ENCODE measurements at places on chromosomes 7 and 10. TPM values are rescaled to one million over a fixed set of nuclear protein-coding genes. Genes with fewer than 3 reads are reported as not detected.

- H3K27ac ChIP-seq, result no peak overlapping the region
- DNase-seq, result no peak
- no peaks in the 10 kb centered on the region for H3K4me1 ChIP-seq
- no peaks in the 10 kb centered on the region for H3K27me3 ChIP-seq
- no peak overlapping the region for H3K4me3 ChIP-seq
Measured at GRCh38 chr10:123584419-123584775, 81.8 kb upstream of the GPR26 start.

SOSTDC1 gene
- polyA plus RNA-seq, result 0.07 TPM

DNA sequence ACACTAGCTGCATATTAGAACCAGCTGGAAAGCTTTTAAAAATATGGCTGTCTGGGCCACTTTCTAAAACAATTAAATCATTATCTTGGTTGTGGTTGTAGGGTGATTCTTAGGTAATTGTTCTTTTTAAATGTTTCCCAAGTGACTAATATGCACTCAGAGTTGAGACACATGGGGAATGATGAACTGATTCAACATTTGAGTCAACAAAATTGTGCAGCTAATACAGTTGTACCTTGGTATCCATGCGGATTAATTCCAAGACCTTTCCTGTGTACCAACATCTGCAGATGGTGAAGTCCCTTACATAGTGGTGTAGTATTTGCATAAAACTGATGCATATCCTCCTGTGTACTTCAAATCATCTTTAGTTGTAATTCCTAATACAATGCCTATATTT is 242.2 kb downstream of the ATRNL1 start:
- no peaks in the 10 kb centered on the region for H3K27me3 ChIP-seq
- DNase-seq, result no peak
- no peaks in the 10 kb centered on the region for H3K4me1 ChIP-seq
- no peak overlapping the region for H3K27ac ChIP-seq
- no peak overlapping the region for H3K4me3 ChIP-seq

DNA sequence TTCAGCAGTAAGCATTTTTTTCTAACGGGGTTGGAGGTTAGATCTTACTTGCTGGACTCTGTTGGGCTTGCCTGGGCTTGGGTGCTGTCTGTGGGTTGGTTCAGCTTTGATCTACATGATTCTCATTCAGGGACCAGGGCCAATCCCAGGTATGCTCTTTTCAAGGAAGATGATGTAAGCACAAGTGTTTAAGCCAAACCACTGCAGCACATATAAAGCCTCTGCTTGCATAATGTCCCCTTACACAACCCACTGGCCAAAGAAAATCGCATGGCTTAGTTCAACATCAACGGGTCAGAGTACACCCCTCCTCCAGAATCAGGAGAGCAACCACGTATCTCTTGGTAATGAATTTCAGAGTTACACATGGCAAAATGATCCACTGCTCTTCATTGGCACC is 83.9 kb downstream of the DNAJB9 start:
- H3K4me1 ChIP-seq, result no peaks in the 10 kb centered on the region
- no peaks in the 10 kb centered on the region for H3K36me3 ChIP-seq
- no peak for DNase-seq
- H3K27ac ChIP-seq, result no peak overlapping the region

- peaks cover 9% of the 10 kb centered on the region for H3K27me3 ChIP-seq
- H3K36me3 ChIP-seq, result no peaks in the 10 kb centered on the region
- no peak overlapping the region for H3K4me3 ChIP-seq
- no peaks in the 10 kb centered on the region for H3K4me1 ChIP-seq
Measured at GRCh38 chr7:51311166-51311565, 5.4 kb downstream of the COBL start.

DNA sequence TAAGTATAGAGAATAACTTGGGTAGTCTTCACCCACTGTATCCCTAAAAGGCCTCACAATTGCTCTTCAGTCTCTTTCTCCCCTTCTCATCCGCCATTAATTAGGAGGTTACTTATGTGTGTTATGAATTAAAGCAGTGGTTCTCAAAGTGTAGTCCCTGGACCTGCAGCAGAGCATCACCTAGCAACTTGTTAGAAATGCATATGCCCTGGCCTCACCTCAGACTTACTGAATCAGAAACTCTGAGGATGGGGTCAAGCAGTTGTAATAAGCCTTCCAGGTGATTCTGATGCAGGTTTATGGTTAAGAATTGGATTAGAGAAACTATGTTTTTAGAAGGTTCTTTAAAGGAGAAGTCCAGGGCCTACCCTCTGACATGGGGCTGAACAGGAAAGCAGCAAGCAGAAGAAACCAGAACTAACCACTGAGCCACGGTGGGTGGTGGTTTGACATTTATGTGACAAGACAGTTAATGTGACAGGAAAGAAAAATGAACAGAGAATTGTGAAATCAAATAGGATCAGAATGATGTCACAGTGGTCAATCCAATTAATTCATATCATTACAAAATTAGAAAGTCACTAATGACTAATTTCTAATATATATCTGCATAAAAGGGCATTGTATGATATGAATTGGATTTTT is 37.6 kb downstream of the ENTPD1 start:
- H3K27me3 ChIP-seq, result no peaks in the 10 kb centered on the region
- DNase-seq, result no peak
- no peak overlapping the region for H3K4me3 ChIP-seq
- H3K27ac ChIP-seq, result peak overlapping the region; percentile 64
- no peaks in the 10 kb centered on the region for H3K36me3 ChIP-seq
- peaks cover 3% of the 10 kb centered on the region for H3K4me1 ChIP-seq

- H3K4me1 ChIP-seq, result peaks cover 7% of the 10 kb centered on the region
- no peak overlapping the region for H3K27ac ChIP-seq
- H3K27me3 ChIP-seq, result peaks cover 2% of the 10 kb centered on the region
- peak; percentile 18 for DNase-seq
Measured at GRCh38 chr10:29119374-29119773, 169.5 kb upstream of the LYZL1 start.

DNA sequence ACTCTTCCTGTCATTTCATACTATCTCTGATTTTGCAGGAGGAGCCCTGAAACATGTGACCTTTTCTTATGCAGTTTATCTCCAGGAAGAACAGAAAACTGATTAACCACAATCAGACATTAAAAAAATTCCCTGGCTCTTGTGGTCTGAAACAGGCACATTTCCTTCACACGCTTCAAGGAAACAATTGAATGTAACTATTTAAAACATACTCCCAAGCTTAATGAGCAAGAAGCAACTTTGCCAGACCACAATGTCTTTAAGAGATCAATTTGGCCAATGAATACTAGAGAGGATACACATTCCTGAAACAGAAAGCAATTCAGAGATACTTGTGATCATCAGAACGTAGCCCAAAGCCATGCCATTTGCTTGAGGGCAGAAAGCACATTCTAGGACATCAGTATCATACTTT is 65.8 kb downstream of the PIP4K2A start:
- peaks cover 15% of the 10 kb centered on the region for H3K4me1 ChIP-seq
- H3K27ac ChIP-seq, result no peak overlapping the region
- peak overlapping the region; percentile 19 for H3K4me3 ChIP-seq
- no peaks in the 10 kb centered on the region for H3K36me3 ChIP-seq

BEND7 gene
- polyA plus RNA-seq, result 2.5 TPM

SEC24C gene
- 84.2 TPM for polyA plus RNA-seq

FAM131B gene
- polyA plus RNA-seq, result 4.3 TPM

- H3K27me3 ChIP-seq, result no peaks in the 10 kb centered on the region
- no peak overlapping the region for H3K27ac ChIP-seq
- no peaks in the 10 kb centered on the region for H3K4me1 ChIP-seq
- peak; percentile 7 for DNase-seq
Measured at GRCh38 chr10:107553470-107553869, 389.0 kb upstream of the SORCS1 start.

DNA sequence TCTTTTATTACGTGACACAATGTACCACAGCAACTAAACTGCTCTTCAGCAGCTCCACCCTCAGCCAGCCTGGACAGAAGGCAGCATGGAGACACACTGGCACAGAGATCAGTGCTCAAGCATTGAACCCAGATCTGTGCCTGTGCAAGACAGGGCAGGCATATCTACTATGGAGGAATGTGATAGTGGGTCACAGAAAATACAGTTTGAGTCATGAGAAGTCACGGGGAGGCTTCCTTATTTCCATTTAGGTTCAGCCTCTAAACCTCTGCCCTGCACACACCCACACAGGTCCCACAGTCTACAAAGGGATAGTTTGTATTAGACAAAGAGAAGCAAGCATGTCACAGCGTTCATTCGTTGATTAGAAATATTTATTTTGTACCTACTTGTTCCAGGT is 187.4 kb upstream of the AGR3 start:
- no peaks in the 10 kb centered on the region for H3K36me3 ChIP-seq
- no peak overlapping the region for H3K27ac ChIP-seq
- H3K4me3 ChIP-seq, result no peak overlapping the region
- H3K27me3 ChIP-seq, result no peaks in the 10 kb centered on the region
- DNase-seq, result no peak

GRCh38 chr7:11104578-11104977 is 130.9 kb downstream of the PHF14 start:
- H3K27me3 ChIP-seq, result no peaks in the 10 kb centered on the region
- H3K4me1 ChIP-seq, result no peaks in the 10 kb centered on the region
- DNase-seq, result no peak
- H3K27ac ChIP-seq, result no peak overlapping the region

DNA sequence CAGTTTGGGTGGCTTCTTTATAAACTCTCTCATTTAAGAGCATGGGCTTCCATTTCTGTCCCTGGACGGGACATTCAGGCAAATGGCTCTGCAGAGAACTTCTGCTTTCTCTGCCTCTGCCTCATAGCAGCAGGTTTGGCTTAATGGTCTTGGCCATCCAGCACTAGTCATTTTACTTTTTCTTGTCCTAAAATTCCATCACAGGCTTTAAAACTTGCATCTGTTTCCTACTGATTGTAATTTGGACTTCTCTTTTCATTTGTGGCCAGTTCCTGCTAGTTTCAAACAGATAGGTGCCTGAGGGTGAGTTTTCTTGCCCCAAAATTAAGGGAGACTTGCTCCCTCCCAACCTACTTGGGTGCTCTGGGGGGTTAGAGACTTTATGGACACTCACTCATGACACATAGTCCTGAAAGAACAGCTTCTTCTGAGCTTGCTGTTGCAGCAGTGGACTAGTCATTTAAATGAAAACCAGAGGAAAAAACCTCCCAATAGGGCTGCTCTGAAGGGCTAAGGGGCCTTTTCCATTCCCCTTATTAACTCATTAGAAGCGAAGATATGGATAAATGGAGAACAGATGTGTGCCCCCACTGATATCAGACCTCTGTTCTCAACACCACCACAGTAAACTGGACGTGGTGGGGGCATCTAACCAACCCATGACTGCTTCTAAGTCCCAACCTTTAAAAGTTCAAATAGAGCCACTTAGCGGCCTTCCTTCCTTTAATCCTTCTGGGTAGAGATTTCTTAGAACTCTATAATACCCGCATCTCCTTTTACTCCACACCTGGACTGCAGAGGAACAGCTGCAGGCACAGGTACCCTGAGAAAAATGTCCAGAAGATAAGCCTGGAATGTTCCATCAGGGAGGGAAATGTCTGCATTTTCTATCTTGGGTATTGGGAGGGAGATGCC is 38.8 kb downstream of the SVOPL start:
- no peak for DNase-seq
- H3K4me1 ChIP-seq, result no peaks in the 10 kb centered on the region
- H3K36me3 ChIP-seq, result no peaks in the 10 kb centered on the region
- no peak overlapping the region for H3K4me3 ChIP-seq
- no peaks in the 10 kb centered on the region for H3K27me3 ChIP-seq

STMP1 gene
- 22.5 TPM for polyA plus RNA-seq

GNG11 gene
- 10.1 TPM for polyA plus RNA-seq

- no peaks in the 10 kb centered on the region for H3K27me3 ChIP-seq
- no peak for DNase-seq
- H3K4me1 ChIP-seq, result no peaks in the 10 kb centered on the region
- H3K36me3 ChIP-seq, result peaks cover 7% of the 10 kb centered on the region
Measured at GRCh38 chr10:45460235-45460878, 86.3 kb downstream of the ALOX5 start.

SPAM1 gene
- polyA plus RNA-seq, result not detected

TSPAN13 gene
- polyA plus RNA-seq, result 5.0 TPM

DNA sequence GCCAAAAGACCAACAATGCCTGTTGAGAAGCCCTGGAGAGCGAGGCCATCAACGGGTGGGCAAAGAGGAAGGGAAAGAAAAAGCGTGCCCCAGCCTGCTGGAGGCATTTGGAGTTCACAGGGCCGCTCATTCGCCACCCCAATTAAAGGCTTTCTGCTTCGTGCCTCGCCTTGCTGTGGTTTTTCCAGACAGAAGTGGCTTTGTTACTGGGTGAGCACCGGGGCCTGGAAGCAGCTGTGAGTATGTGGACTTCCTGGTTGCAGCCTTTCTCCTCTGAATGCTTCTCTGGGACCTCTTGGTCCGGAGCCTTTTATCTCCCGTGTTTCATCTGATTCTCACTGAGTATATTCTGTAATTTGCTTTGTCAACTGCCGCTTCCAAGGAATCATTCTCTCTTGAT is 118.1 kb upstream of the EGR2 start:
- H3K27ac ChIP-seq, result no peak overlapping the region
- no peaks in the 10 kb centered on the region for H3K4me1 ChIP-seq
- H3K27me3 ChIP-seq, result no peaks in the 10 kb centered on the region
- no peaks in the 10 kb centered on the region for H3K36me3 ChIP-seq
- no peak for DNase-seq

DNA sequence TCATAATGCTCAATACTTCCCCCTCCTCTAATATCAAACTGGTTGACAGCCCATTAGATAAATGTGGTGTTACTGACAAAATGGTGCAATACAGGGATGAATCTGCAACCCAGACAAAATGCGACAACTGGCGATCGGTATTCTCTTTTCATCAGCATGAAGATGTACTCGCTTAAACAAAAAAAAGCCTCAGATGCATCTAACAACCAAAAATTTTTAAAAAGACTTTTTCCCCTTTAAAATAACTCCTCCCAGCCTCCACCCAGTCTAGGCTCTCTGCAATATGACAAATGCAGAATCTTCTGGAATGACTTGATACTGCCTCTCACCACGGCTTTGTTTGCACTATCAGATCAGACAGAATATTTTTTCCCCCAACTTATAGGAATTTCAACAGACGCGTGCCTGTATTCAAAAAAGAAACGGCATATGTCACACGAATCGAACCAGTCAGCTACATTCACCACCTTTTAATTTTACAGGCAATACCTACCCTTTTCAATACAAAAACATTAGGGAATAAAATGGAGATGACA is 1.2 kb downstream of the YWHAG start:
- DNase-seq, result no peak
- peaks cover 10% of the 10 kb centered on the region for H3K4me1 ChIP-seq
- H3K4me3 ChIP-seq, result peak overlapping the region; percentile 98
- H3K27ac ChIP-seq, result peak overlapping the region; percentile 97
- no peaks in the 10 kb centered on the region for H3K27me3 ChIP-seq

SLC13A1 gene
- not detected for polyA plus RNA-seq

- no peaks in the 10 kb centered on the region for H3K27me3 ChIP-seq
- DNase-seq, result no peak
- no peak overlapping the region for H3K4me3 ChIP-seq
Measured at GRCh38 chr7:86965727-86966120, 93.7 kb downstream of the ELAPOR2 start.

All from IMR-90 (cell line).